ENCODE measurements at places on chromosomes 12 and 14.

DNA sequence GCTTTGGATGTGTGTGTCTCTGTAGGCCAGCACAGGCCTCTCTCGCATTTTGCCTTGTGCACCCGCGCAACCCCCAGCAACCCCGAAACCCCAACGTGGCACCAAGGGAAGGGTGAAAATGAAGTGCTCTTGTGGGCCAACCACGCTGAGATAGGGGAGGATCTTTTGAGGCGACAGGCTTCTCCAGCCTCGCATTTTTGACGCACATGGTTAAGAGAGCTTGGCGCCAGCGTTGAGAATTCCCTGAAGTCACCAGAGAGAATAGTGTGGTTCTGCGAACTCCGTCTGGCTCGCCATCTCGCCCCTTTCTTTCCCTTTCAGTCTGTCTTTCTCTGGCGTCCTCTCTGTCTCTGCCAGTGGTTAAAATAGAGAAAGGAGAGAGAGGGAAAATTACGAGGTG is 1.9 kb upstream of the TBX3 start:
- no peak for DNase-seq
- H3K27ac ChIP-seq: no peak overlapping the region
- H3K4me1 ChIP-seq: peaks cover 38% of the 10 kb centered on the region
- H3K36me3 ChIP-seq: peaks cover 4% of the 10 kb centered on the region

DNA sequence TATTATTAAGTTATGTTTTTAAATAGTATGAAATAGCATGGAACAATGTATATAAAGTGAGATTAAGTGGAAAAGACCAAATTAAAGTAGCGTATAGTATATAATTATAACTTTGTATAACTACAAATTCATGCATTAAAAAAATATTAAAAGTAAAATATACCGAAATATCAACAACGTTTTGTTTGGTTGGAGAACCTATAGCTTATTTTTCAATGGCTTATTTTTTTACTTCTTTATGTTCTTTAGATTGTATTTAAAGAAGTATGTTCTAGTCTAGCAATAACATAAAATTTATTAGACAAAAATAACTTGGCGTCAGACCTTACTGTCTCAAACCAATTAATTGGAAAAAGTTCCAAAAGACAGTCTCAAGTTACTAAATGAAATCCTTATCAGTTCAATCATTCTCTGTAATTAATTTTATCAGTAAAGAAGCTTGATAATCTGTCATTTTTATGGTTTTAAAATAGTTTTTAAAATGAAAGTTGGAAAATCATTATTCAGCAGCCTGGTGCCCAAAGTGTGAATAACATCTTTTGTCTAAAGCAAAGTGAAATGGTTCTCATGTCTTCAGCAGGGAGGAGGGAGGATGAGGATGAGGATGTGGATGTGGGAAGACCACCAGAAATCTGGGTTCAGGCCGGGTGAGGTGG is 46.7 kb downstream of the IRAK3 start:
- H3K4me3 ChIP-seq: peak overlapping the region; percentile 42
- no peaks in the 10 kb centered on the region for H3K36me3 ChIP-seq
- DNase-seq: no peak

DNA sequence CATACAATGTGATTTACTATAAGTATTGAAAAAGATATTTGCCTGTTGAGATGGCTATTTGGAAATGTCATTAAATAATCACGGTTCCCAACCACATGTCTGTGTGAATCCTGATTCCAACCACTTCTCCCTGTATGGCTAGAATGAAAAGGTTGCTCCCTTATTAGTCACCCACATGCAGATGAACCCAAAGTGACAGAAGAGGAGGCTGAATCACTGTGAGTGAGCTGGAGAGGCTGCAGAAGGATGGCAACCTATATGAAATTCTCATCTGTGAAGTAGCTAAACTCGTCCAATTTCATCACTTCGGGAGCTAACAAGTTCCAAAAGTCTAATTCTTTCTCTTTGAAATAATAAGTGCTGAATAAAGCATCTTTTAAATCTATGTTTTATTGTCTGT is 300.5 kb downstream of the PRKD1 start:
- H3K27me3 ChIP-seq: no peaks in the 10 kb centered on the region
- no peak overlapping the region for H3K4me3 ChIP-seq
- H3K27ac ChIP-seq: no peak overlapping the region
- H3K4me1 ChIP-seq: no peaks in the 10 kb centered on the region
- no peaks in the 10 kb centered on the region for H3K36me3 ChIP-seq

GRCh38 chr12:93860668-93861373 is 183.6 kb downstream of the CRADD start:
- peaks cover 10% of the 10 kb centered on the region for H3K36me3 ChIP-seq
- no peak for DNase-seq
- no peak overlapping the region for H3K4me3 ChIP-seq
- H3K27ac ChIP-seq: no peak overlapping the region
- peaks cover 8% of the 10 kb centered on the region for H3K4me1 ChIP-seq

Measured in activated CD4-positive, alpha-beta T cell treated with anti-CD3 and anti-CD28 coated beads for 36 hours (primary cell).